ENCODE measurements at places on chromosomes 16 and 17.

DNA sequence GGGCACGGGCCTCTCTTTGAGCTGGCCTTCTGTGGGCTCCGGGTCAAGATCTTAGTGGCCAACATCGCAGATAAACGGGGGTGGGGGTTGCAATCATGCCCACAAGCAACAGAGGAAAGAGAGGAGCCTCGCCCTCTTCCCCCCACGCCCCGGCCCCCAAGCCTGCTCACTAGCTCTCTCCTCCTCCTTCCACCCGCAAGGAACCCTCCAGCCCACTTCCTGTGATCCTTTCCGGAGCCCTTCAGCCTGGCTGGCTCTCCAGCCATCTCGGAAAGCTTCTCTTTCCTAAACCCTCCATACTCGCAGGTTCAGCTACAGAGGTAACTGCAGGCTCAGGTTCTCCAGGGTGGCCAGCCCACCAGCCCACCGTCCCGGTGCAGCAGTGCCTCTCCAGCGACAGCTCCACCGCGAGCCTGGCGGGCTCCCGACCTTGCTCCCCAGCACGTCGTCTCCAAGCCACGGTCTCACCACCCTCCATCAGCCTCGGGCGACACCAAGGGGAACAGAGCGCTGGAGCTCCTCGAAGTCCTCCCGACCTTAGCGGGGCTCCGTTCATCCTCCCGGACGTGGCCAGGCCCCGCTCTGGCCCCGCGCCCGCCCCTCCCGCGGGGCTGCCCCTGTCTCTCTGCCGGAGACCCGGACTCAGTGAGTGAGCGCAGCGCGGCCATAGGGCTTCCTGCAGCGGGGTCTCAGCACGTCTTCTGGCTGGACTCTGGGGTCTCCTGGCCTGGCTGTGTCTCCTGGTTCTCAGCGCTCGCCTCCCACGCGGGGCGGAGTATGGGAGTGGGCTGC is 12.9 kb upstream of the ODF4 start:
- DNase-seq, result peak; percentile 75

DNA sequence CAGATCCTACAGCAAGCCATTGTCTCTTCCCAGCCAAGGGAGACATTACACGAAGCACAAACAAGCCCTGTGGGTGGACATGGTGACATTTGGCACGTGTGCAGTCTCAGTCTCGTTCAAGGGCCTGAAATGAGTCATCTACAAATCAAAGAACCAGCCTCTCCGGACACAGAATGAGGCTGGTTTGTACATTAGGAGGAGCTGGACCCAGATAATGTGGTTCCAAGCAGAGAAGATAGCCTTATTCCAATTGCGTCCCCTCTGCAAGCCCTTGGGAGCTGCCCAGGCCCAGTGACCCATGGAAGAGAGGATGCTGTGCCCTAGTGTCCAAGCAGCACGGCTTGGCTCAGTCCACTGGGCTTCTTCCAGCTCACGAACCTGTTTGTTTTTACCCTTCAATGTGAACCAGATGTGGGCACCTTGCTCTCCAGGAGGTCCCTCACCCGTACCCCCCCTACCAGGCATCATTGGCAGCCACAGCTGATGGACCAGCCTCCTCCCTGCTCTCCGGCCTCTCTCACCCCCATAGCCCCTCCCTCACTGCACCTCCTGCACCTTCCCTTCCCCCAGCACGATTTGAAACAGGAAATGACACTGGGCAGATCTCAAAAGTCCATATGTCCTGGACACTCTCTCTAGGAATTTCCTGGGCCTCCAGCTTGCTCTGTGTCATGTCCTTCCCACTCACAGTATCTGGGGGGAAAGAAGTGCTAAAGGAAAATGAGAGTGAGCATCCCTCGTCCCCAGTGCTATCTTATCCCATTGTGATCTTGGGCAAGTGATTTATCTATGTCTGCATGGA is 26.2 kb downstream of the KPNA2 start:
- DNase-seq, result peak; percentile 34

DNA sequence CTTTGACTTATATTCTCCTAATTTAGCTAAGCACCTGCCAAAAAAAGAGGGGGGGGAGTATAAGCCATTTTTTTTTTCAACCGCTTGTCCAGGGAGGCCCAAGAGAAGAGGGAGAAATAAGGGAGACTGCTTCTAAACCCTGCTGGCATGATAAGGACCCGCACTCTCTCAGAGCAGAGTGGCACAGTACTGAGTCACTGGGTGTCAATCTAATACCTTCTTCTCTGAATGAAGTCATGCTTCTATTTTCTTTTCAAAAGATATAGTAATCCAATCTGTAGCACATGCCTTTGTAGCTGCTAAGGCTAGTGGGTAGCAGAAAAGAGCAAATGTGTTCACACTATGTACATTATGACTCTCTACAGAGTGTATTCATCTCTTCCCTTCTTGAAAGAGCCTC is 34.9 kb upstream of the CACNG3 start:
- DNase-seq, result no peak

GRCh38 chr16:73813527-73813926 is 483.1 kb upstream of the PSMD7 start:
- DNase-seq, result no peak

Data from AG20443 (cell line).